CD4-positive, alpha-beta memory T cell (primary cell): ENCODE measurements at places on chromosomes 3 and 15. TPM values are rescaled to one million over a fixed set of nuclear protein-coding genes. Genes with fewer than 3 reads are reported as not detected.

- no peak for DNase-seq
Observed at GRCh38 chr15:39925112-39925842, 5.2 kb upstream of the GPR176 start.

DNA sequence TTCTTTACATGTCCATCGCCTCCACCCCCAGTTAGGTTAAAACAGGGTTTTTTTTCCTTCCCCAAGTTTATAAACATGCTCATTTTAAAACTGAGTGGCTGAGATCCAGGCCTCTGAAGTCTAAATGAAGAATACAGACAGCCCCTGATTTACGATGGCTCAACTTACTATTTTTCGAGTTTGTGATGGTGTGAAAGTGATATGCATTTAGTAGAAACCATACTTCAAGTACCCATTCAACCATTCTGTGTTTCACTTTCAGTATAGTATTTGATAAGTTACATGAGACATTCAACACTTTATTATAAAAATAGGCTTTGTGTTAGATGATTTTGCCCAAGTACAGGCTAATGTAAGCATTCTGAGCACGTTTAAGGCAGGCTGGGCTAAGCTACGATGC lies 30.5 kb upstream of the GNB5 start:
- DNase-seq, result no peak

DNA sequence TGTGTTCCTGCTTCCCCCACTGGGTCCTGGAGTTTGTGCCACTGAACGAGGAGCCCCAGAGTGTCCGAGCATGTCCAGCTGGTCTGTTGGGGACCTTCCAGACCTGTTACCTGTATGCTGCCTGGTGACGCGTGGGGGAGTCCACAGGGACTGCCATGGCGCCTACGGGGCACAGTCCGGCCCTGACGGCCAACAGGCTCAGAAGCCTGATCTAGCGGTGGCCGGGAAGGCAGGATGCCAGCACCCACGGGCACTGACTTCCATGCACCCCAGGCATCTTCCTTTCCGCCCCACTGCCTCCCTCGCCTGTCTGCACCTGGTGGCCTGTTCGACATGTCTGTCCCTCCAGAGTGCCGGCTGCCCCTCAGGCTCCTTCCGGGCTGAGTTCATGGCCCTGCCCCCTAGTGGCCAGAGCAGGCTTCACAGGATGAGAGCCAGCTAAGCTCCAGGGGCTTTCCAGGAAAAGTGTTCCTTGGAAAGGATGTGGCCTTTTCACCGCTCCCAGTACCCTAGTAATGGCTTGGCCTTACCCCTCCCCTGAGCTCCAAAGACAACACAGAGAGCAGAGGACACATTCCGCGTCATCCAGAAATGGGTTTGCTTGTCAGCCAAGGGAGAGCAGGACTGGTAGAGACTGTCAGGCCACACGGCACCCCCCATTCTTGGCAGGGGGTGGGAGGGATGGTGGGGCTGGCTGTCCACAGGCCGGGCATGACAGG lies 35.7 kb downstream of the NGRN start:
- DNase-seq, result peak; percentile 55

GRCh38 chr15:77696871-77697270 lies 64.2 kb upstream of the LINGO1 start:
- DNase-seq, result no peak

GRCh38 chr3:119294696-119295671 lies 801 bp downstream of the ARHGAP31 start:
- peak; percentile 79 for DNase-seq

- DNase-seq, result no peak
Observed at GRCh38 chr3:135916310-135916709, 49.2 kb upstream of the PPP2R3A start.

DNA sequence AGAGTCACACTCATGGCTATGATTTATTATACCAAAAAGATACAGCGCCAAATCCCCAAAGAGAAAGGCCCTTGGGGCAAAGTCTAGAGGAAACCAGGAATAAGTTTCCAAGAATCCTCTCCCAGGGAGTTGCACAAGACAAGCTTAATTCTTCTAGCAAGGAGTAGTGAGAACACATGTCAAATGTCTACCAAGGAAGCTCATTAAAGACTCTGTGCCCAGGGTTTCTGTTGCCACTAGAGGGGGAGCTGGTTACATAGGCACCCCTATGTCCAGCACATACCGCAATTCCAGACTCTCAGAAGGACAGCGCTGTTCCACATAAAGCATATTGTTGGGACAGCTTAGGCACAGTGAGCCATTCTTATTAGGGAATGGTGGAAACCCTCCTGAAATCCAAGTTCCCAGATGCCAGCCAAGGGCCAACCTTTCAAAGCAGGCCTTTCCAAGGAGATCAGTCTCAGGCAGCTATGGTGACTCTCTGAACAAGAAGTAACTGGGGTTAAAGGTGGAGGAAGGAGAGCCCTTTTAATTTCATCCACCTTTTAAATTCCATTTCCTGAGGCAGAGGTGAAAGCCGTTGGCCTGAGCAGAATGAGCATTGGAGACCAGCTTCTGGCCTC lies 194.2 kb downstream of the UACA start:
- DNase-seq, result no peak

- DNase-seq, result no peak
Observed at GRCh38 chr15:78988361-78988911, 43.6 kb upstream of the CTSH start.

DNA sequence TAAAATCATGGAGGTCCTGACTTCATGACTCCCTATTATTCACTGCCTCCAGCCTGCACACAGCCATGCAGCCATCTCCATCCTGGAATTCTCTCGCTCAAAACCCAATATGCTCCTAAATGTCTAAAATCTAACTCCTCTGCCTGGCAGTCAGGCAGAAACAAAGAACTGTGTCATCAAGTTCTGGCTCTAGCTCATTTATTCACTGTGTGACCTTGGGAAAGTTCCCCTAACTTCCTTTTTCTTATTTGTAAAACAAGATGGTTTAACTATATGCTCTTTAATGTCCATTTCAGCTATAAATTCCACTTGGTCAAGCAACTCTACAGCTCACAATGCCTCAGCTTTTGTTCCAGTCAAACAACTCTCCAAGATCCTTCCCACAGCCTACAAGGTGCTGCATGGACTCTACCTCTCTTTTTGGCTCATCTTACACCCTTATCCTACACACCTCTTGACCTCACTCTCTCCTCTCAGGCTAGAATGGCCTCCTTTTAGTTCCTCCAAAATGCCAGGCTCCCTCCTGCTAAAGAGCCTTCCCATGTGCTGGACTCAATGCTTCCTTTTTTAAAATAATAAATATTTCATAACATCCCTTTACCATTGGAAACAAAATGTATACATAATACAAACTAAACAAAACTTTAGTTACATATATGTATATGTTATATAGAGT lies 16.4 kb downstream of the PIK3CB start:
- DNase-seq, result no peak

The TBL1XR1 gene
- total RNA-seq, result 159 TPM

The A4GNT gene
- not detected for total RNA-seq

The ACP3 gene
- not detected for total RNA-seq

The CACNA1D gene
- total RNA-seq, result not detected

The AMT gene
- total RNA-seq, result 6.4 TPM
